ENCODE measurements at places on chromosomes 4 and X.

DNA sequence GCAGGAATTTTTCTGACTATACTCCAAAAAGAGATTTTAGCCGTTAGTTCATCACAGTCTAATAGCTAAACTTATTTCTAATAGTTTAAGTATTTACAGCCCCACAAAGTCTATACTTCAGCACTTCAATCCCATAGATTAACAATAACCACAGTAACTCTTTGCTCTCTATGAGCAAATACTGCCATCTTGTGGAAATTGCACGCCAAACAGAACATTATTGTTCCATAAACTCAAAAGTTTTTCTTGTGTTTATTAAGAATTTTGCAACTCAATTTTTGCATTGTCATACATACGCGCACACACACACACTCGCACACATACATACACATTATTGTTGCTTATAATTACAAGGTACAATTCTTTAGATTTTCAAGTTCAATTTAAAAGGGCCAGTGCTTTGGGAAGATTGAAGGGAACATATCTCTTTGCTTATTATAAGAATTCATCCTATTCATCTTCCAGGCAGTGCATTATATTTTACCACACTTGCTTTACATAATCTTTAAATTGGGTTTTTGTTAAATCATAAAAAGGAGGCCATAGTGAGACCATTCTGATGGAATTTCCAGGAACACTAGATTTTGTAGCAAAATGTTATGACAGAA lies 63.8 kb upstream of the ATOH1 start:
- no peak for DNase-seq

DNA sequence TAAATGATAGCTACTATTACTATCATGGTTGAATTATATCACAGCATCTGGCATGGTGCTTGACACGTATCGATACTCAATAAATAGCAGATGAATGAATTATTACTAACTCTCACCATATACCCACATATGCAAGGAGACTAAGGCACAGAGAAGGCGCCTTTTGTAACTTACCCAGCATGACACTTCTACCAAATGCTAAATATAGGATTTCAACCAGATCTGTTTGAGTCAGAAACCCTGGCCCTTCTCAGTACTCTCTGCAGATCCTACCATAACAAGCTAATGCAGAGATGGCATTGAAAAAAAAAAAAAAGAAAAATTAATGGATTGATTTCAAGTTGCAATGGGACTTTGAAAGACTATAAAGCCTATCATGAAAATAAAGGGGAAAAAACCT lies 219.5 kb downstream of the DHX15 start:
- DNase-seq: no peak

GRCh38 chrX:139725720-139726119 lies 17.8 kb upstream of the MCF2 start:
- no peak for DNase-seq

- peak; percentile 25 for DNase-seq
Measured at GRCh38 chrX:1427756-1428155, 25.0 kb downstream of the ASMTL start.

DNA sequence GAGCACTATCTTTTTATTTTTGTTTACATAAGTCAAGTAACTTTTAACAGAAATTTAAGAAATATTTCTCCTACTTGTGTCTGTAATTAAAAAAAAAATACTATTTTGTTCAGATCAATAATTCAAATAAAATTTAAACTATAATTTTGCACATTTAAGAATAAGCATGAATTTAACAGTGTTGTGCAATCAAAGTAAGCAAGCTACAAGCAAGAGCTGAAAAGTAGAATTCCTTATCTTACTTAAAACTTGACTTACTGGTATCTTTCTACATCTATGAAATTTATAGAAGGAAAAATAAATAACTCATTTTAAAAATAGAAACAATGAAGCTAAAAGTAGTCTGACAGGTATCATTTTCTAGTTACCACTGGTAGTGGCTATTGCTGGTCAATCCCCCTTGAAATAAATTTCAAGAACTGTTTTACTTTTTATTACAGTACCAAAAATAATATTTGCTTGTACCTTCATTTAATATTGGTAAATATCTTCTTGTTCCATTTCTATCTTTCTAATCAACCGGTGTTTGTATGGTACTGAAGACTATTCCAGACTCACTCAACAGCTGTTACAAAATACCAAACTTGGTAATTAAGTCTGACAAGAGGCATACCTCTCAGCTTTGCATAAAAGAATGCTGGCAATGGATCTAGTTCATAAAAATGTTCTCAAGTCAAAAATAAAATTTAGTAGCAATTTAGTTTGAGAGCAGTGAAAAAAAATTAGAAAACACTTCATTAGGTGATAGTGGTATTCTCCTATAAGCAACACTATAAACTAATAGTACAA lies 62.2 kb downstream of the NOCT start:
- DNase-seq: no peak

DNA sequence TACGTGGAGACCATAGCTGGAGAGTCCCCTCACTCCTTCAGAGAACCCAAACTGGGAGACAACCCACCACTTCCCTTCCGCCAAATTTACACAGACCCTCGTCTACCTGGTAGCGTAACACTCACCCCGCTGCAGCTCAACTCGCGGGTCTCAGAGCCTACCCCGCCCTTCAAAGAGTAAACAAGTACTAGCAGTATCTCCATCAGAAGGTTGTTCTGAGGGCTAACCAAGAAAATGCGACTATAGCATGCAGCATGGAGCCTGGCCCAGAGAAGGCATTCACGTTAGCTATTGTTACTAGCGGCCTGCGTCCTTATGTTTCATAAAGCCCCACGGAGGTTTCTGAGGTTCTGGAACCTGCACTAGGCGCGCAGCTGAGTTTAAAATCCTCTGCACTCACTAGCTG lies 531 bp upstream of the MANBA start:
- no peak for DNase-seq

GRCh38 chr4:38386005-38386551 lies 277.9 kb upstream of the KLF3 start:
- DNase-seq: no peak

DNA sequence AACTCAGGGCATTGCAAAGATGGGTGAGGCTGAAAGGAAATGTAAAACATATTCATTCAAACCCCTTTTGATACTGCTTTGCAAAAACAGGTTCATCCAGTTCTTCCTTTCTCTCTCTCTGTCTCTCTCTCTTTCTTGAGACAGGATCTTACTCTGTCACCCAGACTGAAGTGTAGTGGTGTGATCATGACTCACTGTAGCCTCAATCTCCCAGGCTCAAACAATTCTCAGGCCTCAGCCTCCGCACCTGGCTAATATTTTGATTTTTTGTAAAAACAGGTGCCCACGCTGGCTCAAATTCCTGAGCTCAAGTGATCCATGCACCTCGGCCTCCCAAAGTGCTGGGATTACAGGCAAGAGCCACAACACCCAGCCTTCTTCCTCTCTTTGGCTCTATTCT lies 15.6 kb upstream of the DCHS2 start:
- DNase-seq: no peak

- no peak for DNase-seq
Measured at GRCh38 chr4:182649698-182650477, 267.3 kb downstream of the DCTD start.

- no peak for DNase-seq
Measured at GRCh38 chrX:48475296-48475695, 703 bp upstream of the FTSJ1 start.

- DNase-seq: no peak
Measured at GRCh38 chr4:1716065-1716945, 4.2 kb upstream of the SLBP start.

DNA sequence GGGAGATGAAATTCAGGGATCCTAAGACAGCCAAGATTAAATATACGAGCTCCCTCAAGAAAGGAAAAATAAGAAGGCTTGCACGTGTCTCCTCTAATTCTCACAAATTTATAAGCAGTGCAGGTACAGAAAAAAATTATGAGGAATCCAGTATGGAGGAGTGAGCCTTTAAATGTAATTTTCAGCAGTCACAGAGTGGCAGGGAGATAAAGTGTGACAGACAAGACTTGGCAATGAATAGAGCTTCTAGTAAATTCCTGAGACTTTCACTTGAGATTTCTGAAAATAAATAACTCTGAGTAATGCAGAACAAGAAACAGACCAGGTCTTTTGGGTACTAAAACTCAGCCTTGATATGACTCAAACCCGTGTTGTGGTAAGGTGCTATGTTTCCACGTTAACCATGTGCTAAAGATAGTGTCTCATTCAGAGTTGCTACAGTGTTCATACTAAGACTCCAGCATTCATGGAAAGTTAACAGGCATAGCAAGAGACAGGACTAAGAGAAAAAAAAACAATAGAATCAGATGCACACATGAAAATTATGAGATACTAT lies 119.8 kb downstream of the SPOCK3 start:
- DNase-seq: no peak

- no peak for DNase-seq
Measured at GRCh38 chr4:41454423-41454822, 83.5 kb upstream of the LIMCH1 start.

GRCh38 chr4:148415500-148415899 lies 26.7 kb downstream of the NR3C2 start:
- no peak for DNase-seq

- DNase-seq: no peak
Measured at GRCh38 chrX:41468647-41469323, 21.6 kb downstream of the NYX start.

GRCh38 chr4:77911091-77911490 lies 48.5 kb downstream of the MRPL1 start:
- no peak for DNase-seq

DNA sequence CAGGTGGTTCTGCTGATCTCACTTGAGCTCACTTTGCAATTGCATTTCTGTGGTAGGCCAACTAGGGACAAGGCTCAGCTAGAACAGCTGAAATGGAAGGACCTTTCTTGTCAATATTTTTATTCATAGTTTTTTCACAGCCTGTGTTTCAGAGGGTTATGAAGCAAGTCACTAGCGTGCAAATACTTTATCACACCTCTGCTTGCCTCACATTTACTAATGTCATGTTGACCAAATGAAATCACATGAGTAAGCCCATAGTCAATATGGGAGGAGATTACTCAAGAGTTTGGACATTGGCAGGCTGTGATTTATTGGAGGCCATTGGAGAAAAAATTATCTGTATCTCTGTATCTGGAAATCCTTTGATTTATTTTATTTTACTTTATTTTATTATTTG lies 628.3 kb upstream of the EPHA5 start:
- no peak for DNase-seq
